Activated T-helper 1 cell treated with anti-CD3 and anti-CD28 coated beads, Interleukin-2, amount 50 U/mL, for 16 hours (primary cell): ENCODE measurements at places on chromosomes 2 and 18.

GRCh38 chr2:111662771-111663470 is 221.1 kb downstream of the ANAPC1 start:
- DNase-seq: no peak

GRCh38 chr18:48371854-48372602 is 37.2 kb downstream of the ZBTB7C start:
- DNase-seq: no peak

GRCh38 chr2:144131042-144131441 is 388.9 kb downstream of the ZEB2 start:
- DNase-seq: no peak

- no peak for DNase-seq
These were observed 20.7 kb upstream of the ALLC start for GRCh38 chr2:3637311-3637675.

DNA sequence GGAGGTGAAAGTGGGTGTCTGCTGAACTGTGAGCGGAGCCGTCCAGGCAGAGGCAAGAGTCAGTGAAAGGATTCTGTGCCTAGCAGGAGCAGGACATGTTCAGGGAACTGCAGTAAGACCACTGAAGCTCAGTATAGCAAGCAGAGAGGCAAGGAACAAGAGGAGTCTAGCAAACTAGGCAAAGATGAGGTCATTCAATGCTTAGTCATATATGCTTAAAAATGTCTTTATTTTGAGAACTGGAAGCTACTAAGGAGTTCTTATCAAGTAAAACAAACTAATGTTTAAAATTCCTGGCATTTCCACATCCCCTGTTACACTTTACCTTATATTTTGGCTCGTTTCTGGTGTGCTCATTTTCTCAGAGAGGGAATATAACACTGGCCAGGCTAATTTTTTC is 913.4 kb downstream of the CBLN2 start:
- DNase-seq: no peak

DNA sequence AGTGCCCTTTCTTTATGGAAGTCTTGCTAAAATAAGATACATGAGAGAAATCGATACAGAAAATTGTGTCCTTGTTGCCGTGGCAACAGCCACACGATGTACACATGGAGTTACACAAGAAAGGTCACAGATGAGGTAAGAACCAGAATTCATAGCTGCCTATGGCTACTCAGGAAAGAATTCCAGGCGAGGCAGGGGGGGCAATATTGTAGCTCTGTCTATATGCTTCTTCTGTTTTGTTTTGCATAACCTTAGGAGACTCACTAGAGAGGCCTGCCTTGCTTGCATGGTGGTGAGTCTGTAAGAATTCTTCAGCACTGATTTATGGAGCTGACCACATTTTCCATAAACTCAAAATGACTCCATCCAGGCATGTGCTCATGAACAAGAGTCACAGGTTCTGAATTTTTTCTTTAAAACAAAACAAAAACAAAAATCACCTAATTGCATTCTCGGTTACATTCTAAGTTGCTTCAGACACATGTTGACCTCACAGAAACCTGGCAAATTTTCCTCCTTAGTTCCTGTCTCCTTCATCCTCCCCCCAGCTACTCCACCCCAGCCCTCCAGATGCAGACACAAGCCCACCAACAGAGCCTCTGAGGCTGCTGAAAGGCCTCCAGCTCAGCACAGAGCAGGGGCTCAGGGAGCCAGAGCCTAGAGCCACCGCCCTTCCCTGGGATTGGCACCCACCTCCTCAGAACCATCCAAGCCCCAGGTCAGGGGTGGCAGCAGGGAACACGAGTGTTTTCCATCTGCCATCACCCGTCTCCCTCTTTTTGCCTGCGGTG is 183.5 kb downstream of the ANTXR1 start:
- DNase-seq: no peak

GRCh38 chr2:17850151-17850550 is 28.3 kb upstream of the KCNS3 start:
- DNase-seq: no peak

- no peak for DNase-seq
These were observed 377.0 kb downstream of the DCC start for GRCh38 chr18:52716973-52717372.

- DNase-seq: peak; percentile 5
These were observed 10.7 kb downstream of the CAB39 start for GRCh38 chr2:230723363-230723762.

- DNase-seq: no peak
These were observed 85.5 kb downstream of the TGFA start for GRCh38 chr2:70467831-70468779.

DNA sequence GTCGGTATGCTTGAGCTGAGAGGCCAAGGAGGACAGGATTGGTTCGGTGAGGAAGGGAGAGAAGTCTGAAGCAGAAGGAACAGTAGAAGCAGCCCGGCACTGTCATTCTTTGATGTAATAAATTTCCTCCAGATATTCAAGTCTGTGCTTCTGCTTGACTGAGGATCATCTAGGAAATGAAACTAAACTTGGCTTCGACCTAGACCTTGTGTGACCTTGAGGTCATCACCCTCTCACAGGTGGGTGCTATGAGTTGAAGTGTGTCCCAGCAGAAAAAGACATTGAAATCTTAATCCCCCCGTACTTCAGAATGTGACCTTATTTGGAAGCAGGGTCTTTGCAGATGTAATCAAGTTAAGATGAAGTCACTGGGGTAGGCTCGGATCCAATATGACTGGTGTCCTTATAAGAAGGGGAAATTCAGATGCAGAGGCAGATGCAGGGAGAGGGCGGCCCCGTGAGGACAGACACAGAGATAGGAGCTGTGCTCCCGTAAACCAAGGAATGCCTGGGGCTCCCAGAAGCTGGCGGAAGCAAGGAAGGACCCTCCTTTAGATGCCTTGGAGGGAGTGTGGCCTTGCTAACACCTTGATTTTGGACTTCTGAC is 49.0 kb downstream of the PRKCE start:
- DNase-seq: no peak

DNA sequence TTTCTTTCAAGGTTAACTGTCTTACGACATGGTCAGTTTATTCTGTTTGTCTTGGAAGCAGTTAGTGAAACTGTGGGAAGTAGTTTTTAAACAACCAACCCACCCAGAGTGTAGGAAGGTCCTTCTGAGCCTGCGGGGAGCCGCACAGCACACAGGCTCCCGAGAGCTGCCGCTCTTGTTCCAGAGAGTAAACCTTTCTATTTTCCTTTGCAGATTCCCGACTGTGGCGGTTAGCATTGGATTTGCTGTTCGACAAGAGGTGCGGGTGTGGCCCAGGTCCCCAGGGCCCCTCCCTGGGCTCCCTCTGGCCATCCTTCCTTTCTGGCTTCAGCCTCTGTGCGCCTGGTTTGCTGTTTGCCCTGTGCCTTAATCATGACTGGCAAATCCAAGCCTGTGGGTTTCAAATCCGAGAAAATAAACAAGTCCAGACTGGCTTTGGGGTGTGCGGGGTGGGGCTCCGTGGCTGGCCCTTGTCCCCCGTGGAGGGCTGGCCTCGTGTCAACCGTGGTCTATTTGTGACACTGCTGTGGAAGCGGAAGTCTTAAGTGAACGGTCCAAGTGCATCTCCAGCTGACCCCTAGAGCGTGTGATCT is 30.7 kb downstream of the IMPA2 start:
- no peak for DNase-seq

GRCh38 chr2:238425979-238426567 is 654 bp upstream of the ASB1 start:
- DNase-seq: no peak

GRCh38 chr2:33289961-33290360 is 186.5 kb upstream of the RASGRP3 start:
- no peak for DNase-seq

GRCh38 chr18:51890762-51891161 is 449.2 kb upstream of the DCC start:
- DNase-seq: no peak

DNA sequence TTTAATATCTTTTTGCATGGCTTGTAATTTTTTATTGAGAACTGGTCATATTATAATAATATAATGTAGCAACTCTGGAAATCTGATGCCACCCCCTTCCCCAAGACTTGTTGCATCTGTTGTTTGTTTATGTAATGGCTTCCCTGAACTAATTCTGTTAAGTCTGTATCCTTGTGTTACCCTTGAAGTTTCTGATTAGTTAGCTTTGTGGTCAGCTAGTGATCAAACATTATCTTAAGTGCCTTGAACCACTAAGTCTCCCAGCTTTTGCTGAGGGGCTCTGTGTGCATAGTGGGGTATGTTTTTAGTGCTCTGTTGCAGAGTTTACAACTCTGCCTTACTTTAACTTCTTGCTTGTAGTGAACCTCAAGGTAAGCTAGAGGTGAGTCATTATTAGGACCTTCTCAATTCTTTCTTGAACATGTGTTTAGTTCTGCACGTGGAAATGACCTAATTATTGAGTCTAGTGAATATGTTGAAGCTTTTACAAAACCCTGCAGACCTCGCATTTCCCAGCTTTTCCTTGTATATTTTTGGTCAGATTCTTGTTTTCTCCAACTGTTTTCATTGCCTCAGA is 24.8 kb downstream of the SMCHD1 start:
- no peak for DNase-seq

- DNase-seq: no peak
These were observed 857 bp downstream of the RESP18 start for GRCh38 chr2:219331560-219332213.

GRCh38 chr2:37866171-37866934 is 58.7 kb upstream of the RMDN2 start:
- DNase-seq: no peak

GRCh38 chr2:175445281-175445680 is 263.8 kb upstream of the ATP5MC3 start:
- no peak for DNase-seq

GRCh38 chr2:143830476-143830875 is 689.4 kb downstream of the ZEB2 start:
- no peak for DNase-seq

DNA sequence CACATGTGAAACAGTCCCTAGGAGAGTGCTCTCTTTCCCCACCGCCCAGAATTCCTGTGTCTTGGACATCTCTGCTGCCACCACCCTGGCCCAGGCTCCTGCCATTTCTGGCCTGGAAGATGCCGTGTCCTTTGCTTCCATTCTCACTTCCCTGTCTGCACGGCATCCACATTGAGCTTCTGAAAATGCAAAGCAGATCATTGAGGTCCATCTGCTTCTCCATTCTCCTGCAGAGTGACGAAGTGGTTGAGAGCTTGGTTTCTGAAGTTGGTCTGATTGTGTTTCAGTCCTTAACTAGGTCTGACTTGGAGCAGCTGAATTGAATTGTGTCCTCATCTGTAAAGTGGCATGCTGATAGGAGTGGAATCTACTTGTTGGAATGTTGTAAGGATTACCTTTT is 98.7 kb upstream of the MGAT5 start:
- DNase-seq: no peak

GRCh38 chr2:16642088-16642487 is 23.5 kb downstream of the CYRIA start:
- DNase-seq: no peak

GRCh38 chr2:9556121-9556743 is 602 bp upstream of the ADAM17 start:
- no peak for DNase-seq

DNA sequence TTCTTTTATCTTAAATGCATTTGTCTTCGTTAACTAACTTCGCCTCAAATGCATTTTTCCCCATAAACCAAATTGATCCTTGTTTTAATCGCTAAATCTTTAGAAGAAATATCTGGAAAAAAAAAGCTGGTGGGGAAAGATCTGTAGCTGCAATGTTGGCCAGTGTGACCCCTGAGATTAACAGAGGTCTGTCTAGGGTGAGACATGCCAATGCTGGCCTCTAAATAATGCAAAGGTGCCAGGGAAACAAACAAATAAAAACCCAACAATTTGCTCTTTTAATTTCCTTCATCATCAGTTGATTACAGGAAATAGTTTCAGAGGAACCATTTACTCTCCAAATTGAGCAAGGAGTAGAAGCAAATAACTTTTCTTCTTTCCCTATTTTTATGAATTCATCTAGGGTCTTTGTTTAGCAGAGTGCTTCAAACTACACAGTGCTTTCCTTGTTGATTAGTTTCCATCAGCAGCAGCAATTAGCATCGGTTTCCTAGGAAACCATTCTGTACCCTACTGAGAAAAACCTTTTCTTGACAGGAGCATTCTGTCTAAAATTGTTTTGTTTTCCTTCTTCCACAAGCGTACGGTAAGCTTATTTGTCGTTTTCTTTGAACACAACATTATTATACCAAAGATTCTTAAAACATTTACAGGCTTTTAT is 100.5 kb upstream of the UNC80 start:
- no peak for DNase-seq

GRCh38 chr2:32712870-32713269 is 85.0 kb downstream of the TTC27 start:
- no peak for DNase-seq

GRCh38 chr2:72261076-72261475 is 113.4 kb upstream of the CYP26B1 start:
- DNase-seq: no peak

- DNase-seq: no peak
These were observed 122.8 kb upstream of the HS6ST1 start for GRCh38 chr2:128441341-128442052.

DNA sequence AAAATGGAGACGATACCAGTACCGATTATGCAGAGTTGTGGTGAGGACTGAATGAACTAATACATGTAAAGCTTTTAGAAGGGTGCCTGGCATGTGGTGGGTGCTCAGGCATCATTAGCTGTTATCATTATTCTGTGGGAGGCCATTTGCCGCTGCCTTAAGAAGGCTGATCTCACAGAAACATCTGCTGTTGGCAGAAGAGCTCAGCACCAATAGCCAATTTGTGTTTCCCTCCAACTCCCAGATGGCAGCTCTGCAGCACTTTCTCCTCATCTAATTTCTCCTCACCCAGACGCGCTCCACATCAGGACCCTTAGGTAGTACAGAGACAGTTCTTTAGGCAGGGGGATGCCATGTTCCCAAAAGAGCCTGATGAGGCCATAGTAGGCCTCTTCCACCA is 15.8 kb upstream of the CYP1B1 start:
- no peak for DNase-seq

DNA sequence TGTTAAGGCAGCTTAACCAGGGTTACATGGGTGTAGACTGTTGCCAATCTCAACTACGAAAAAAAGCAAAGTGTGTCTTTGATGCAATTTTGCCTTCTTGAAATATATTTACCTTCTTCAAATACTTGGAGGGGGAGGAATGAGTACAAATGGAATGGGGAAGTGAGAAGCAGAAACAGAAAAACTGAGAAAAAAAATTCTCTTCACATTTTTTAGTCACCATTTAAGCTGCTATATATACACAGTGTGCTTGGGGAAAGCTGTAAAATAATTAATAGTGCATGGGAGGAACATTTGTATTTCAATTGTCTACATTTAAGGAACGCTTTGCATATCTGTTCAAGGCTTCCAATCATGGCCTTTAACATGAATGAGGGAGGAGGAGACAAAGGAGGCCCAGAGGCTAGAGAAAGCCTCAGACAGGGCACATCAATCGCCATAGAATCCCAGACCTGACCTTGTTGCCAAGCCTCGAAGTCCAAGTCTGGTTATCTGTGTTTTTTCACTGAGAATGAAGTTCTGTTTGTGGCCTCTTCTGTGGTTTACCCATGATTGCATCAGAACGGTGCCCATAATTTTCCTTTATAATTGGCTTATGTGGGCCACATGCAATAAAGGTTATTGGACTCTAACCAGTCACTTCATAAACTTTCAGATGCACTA is 158.6 kb downstream of the PIK3C3 start:
- no peak for DNase-seq
